ENCODE measurements at places on chromosomes 6 and 20.

- peak; percentile 50 for DNase-seq
These were observed 935.1 kb downstream of the KIF16B start for GRCh38 chr20:15637950-15638754.

DNA sequence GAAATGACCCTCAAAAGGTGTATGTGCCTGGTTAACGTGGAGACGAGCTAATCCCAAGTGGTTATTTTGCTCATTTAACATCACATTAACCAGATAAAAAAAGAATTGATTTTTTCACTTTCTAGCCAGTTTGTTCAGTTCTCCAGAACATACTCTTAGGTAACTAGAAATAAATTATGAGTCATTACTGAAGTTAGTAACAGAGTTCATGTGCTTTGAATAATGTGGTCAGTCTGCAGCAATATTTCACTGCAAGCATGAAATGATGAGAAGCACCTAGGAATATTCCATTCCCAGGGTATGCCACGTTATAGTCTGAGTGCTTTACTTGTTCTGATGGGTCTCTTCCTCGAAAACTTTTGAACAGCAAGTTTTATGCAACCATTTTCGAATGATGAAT, 138.3 kb upstream of the INSM1 start:
- no peak for DNase-seq

- no peak for DNase-seq
These were observed 117.4 kb upstream of the GRIK2 start for GRCh38 chr6:101276066-101276465.

DNA sequence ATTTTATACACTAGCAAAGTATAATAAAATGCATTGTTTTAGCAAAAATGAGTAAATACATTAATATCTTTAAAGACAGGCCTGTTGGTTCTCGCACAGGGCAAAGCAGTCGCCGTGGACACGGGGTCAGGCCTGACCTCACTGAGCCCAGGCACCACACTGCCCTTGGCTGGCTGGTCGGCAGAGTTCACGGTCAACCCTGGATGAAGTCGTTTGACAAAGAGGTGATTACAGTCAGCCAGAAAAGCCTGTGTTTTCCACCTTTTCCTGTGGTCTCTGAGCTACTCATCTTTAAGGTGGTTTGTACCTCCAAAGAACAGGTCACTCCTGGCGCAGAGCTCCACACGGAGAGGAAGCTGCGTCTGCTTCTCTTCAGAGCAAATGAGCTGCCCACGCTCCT, 191.5 kb downstream of the DLL1 start:
- DNase-seq, result no peak

DNA sequence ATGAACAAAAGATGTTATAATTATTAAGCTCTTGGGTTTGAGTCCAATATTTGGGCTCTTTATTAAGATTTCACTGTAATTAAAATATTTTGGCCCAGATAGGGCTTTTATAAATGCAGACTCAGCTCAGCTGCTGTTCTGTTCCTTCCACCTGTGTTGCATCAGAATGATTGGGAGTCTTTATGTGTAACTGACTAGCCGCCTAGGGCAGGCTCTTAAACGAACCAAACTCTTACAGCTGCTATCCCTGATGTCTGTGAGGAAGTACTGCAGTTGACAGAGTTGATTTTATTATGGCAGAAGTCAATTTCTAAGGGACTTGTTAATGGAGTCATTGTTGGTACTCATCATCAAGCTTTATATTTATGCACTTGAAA, 144.7 kb downstream of the MYO6 start:
- no peak for DNase-seq

DNA sequence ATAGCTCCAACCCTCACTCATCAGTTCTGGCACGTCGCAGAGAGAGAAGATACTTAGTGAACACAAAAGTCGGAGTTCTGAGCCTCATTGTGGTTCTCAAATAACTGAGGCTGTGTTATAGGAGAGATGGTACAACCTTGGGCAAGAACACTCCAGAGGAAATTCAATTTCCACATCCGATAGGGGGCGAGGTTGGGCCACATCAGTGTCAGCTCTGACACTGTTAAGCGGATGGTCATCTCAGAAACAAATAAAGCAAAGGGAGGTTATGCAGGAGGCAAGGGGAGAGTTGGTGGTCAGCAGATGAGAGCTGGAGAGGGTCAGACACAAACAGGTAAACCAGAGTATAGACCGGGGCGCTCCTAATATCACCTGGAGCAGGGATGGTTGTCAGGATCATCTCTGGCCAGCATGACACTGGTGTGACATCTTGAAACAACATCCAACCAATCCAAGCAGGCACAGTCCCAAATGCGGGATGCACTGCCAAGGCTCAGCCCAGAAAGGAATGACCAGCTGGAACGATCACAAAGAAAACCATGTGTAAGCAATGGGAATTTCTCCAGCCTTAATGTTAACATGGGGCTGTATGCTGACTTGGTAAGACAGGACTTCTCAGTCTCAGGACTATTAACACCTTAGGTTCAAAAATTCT, 331.8 kb downstream of the HACE1 start:
- no peak for DNase-seq

DNA sequence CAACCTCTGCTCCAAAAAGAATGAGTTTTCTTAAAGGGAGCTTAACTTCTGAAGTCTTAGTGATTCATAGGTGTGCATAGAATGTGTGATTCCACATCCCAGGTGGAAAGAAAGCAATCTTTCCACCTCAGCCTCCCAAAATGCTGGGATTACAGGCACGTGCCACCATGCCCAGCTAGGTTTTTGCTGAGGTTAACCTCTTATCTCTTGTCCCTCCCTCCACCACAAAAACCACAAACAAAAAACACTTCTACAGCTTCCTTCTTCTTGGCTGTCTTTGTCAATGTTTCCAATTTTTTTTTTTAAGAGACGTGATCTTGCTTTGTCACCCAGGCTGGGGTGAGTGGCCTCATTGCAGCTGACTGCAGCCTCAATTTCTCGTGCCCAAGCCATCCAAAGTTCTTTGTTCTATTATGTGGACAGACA, 8.1 kb upstream of the CSE1L start:
- DNase-seq, result peak; percentile 80

GRCh38 chr20:53805895-53806384, 212.3 kb upstream of the ZNF217 start:
- peak; percentile 61 for DNase-seq

DNA sequence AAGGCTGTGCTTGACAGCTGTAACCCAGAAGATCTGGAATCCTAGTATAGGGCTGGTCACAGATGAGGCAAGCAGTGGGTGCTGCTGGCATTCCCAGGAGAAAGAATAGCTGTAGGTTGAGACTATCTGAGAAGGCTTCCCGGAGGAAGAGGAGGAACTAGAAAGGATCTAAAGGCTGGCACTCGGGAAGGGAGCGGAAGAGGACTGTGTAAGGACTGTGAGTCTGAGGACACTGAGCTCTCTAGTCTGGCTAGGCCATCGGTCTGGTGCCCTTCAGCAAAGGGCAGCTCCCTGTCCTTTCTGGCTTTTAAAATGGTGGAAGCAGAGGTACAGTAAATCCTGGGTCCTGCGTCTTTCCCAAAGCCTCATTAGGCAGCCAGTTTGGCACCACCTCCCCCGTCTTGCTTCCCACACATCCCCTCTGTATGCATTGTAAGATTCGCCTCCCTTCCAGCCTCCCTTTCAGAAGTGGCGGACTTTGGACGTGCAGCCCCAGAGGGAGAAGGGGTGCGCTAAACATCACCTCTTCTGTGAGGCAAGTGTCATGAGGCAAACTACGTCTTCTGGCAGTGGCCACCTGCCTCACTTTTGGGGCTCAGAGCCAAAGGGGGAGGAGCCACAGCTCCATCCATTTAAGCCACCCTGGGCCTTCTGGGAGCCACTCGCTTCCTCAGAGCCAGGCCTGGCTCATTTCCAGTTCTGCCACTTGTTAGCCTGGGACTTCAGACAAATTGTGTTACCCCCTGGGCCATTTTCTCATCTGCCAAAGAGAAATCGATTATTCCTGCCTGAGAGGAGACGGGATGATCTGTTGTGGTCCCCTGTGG, 8.6 kb downstream of the SNPH start:
- DNase-seq, result no peak

DNA sequence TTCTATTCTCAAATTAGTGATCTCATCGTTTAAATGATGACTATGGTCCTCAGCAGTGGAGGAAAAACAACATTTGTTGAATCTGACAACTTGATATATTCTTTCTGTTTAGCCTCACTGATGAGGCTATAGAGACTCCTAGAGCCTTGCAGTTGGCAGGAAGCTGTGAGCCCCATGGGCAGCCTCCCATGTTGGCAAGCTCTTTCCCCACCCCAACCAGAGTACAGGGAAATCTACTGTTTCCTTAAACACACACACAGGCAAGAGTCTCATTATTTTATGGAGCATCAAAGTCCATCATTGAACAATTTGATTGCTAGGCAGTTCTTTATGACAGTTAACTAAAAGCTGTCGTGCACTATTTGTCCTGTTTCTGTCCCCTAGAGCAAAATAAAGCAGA, 498.2 kb upstream of the CITED2 start:
- DNase-seq, result no peak

GRCh38 chr6:127484212-127484863, 25.1 kb upstream of the KIAA0408 start:
- peak; percentile 62 for DNase-seq
